Fibroblast of skin of scalp (primary cell): ENCODE measurements at places on chromosomes 16 and 17.

GRCh38 chr16:26987597-26988010 is 79.1 kb upstream of the C16orf82 start:
- peak; percentile 42 for DNase-seq

DNA sequence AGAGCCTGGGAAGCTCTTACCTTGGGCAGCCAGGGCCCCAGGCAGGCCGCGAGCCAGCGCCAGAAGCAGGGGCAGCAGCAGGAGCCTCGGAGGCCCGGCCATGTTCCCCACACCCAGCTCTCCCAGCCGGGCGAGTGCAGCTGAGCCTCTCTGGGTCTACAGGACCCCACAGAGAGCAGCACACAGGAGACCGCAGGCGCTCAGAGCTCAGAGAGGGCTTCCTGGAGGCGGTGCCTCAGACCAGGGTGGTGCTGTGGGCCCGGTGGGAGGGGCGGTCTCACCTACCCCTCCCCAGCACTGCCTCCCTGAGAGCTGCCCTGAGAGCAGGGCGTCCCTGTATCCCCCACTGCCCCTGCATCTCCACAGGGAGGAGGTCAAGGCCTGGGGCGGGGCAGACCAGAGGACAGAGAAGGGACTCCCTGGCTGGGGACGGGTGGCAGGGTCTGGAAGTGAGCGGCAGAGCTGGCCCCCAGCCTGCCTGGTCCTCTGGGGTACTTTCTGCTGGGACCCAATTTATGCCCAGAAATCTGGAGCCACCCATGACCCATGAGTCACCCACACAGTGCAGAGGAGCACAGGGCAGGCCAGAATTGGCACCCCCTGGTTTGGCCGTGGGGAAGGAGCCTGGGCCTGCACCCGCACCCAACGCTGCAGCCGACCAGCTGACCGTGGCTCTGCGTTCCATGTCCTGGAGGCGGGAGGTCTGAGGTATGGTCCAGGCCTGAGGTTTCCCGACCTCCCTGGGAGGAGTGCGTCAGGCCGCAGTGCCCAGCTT is at the start of gene CD7:
Gene CD7 (minus strand): TSS at position 215 of the 775 bp plus-strand sequence. CDS start 113 bp downstream, at position 102.
- DNase-seq = no peak

DNA sequence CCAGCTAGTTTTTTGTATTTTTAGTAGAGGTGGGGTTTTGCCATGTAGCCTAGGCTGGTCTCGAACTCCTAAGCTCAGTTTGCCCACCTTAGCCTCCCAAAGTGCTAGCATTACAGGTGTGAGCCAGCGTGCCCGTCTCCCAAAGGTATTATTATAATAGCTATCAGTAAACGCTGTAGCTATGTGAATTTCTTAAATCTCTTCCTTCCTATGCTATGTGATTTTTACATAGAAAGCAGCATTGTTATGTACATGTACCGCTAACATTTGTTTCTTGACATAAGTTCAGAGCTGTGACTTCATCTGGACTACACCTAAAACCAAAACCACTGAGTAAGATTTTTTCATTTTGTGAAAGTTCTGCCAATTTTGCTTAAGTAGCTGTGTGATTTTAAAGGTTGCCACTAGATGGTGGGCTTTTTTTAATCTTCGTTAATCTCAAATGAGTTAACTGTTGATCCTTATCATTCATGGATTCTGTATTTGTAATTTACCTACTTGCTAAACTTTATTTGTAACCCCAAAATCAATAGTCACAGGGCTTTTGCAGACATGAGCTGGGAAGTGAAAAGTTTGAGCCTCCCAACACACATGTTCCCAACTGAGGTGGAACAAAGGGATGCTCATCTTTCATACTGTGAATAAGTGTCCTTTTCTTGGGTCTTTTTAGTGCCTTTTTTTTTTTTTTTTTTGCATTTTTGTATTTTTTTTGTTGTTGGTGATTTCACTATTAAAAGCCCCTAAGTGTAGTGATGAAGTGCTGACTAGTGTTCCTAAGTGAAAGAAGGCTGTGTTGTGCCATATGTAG is 21.9 kb downstream of the PRKAR1A start:
- DNase-seq = peak; percentile 33

DNA sequence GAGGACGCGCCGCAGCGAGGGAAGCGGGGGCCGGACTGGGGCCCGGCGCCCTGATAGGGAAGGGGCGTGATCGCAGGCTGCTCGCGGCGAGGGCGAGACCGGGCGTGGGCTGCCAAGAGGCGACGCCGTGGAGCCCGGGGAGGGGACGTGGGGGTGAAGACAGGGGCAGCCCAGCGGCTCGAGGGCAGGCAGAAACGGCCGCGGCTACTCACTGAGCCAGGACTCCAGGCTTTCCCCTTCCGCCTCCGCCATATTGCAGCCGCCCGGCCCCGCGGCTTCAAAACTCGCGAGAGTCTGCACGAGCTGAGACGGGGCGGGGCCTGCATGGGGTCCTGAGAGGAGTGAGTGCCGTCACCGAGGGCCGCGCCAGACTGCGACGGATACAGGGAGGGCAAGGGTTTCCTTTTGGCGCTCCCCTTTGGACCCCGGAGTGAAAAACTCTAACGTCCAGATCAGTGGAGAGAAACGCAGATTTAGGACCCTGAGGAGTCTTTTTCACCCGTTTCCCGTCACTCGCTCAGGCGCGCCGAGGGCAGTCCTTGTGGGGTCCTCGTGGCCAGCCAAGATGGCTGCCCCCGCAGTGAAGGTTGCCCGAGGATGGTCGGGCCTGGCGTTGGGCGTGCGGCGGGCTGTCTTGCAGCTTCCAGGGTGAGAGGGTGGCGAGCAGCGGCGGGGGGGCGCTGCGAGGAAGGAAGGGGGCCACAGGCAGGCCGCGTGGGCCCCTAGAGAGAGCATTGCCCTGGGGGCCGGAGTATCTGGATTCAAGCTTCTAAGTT is at the start of the genes GGA3 and MRPS7:
Gene GGA3 (minus strand): TSS at position 271 of the 776 bp plus-strand sequence. CDS start 19 bp downstream, at position 252.
Gene MRPS7 (plus strand): TSS at position 544 of the 776 bp plus-strand sequence. CDS start 22 bp downstream, at position 566.
- DNase-seq = peak; percentile 95

DNA sequence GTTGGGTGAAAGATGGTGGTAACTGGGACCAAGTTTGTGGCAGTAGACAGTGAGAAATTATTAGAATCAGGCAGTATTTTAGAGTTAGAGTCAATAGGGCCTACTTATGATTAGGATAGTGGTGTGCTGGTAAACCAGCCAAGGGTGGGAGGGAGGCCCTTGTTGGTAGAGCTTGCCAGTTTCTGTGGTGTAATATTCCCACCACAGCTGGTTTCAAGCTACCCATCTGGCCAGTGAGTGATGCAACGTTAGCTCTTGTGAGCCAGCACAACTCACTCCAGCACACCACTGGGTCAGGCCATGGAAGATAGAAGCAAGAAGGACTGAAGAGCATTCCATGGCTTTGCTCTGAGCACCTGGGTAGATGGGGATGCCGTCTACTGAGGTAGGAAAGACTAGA is 34.9 kb downstream of the GNAO1 start:
- no peak for DNase-seq

- no peak for DNase-seq
These were observed 79.9 kb downstream of the WNT3 start for GRCh38 chr17:46738544-46738943.

DNA sequence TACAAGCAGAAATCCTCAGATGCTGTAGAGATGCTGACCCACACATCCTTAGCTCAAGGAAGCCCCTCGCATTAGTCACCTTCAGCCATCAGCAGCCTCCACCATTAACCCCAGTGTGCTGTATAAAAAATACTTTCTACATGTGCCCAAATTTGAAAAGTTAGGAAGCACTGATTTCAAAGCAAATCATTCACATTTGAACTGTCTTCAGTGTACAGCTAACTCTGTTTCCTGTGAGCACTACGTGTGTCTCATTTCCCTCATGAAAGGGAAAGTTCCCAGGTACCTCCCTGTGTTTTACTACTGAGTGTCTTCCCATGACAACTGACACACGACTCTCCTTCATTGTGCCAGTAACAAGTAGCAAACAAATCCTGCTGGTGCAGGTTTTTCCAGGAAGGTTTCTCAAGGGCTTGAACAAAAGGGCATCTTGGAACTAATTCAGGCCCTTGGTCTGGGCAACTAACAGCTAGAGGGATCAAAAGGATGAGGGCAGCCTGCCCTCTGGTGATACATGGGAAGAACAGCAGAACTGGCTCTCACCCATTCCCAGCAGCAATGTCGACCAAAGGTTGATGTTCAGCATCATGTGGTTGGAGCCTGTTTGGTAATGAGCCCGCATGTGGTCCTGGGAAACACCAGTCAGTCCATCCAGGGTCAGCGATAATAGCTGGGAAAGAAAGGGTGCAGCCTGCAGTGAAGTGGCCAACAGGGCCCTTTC is 4.0 kb downstream of the SLC35B1 start:
- DNase-seq = peak; percentile 31

DNA sequence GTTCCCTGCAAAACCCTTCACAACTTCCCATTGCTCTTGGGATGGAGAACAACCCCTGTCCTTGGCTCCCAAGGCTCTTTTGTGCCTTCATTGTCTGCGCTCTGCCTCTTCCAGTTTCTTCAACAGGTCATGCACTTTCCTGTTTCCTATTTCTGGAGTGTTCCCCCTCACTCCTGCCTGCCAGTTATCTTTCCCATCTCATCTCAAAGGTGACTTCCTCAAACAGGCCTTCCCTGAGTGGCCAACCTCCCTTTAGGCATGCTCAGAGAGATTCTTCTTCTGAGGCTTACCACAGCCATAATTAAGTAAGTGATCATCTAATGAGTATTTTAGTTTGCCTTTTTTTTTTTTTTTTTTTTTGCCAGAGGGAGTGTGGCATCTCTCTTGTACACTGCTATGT is 2.9 kb upstream of the CYLD start:
- DNase-seq = no peak

GRCh38 chr17:27585153-27585681 is 45.8 kb upstream of the LGALS9 start:
- peak; percentile 25 for DNase-seq

GRCh38 chr17:74862108-74862901 is 2.6 kb upstream of the GRIN2C start:
- peak; percentile 52 for DNase-seq

DNA sequence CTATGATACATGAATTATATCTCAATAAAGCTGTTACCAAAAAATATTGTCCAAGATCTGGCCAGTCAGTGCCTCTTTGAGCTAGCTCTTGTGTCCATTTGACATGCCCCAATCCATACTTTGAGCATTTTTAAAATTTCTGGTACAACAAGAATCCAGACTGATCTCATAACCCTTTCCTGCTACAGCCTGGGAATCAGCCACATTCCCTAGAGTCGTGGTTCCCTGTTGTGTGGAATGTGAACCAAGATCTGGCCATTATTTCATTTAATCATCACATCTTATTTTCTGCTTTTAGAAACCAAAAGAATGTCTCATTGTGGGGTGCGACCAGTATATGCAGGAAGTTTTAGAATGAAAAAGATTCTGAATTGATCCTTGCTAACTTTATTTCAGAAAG is 34.3 kb upstream of the RPRML start:
- peak; percentile 91 for DNase-seq

DNA sequence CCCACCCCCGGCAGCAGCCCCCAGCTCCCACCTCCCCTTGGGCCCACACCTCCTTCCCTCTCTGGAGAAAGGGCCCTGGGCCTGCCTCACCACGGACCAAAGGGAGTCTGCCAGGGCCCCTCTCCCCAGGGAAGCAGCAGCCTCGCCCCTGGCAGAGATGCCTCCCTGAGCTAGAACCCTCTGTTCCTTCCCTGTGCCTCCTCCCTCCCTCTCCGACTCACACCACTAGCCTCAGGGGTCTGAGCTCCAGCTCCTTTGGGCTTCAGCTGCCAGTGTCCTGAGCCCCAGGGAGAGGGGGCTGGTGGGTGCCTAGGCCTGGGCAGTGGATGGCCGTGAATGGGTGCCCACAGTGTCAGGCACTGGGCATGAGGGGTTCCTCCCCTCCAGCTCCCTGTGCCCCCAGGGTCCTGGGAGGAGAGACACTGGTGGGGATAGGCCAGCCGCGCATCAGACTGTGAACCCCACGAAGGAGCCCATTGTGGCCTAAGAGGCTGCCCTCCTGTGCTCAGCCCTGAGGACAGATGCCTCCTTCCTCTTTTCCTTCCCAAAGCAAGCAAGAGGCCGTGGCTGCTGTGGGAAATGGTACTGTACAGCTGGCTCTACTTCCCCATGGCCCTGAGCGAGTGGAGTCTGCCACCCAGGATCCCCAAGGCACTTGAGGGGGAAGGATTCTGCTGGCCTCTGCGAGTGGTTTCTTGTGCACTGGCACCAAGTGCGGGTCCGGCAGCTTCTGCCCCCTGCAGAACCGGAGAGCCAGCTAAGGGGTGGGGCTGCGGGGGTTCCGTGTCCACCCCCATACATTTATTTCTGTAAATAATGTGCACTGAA is 20.7 kb downstream of the MMP15 start:
- DNase-seq = no peak

DNA sequence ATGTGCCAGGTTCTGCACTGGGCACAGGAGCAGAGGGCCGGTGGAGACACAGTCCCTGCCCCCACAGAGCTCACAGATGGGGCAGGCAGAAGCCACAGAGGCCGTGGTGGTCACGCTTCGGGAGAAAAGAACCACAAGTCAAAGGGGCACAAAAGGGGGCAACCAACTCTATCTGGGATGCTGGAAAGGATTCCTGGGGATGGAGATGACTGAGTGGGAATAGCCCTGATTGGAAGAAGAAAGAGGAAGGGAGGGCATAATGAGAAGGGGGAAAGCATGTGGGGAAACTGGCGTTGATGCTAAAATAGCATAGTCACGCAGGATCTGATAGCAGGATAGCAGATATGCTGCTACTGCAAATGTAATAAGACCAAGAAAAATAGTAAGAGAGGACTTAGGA is 69.7 kb downstream of the VAT1L start:
- no peak for DNase-seq

- no peak for DNase-seq
These were observed 20.6 kb upstream of the GAN start for GRCh38 chr16:81293909-81294802.

- peak; percentile 70 for DNase-seq
These were observed 53.0 kb downstream of the N4BP1 start for GRCh38 chr16:48556913-48557351.

- DNase-seq = no peak
These were observed 1.2 kb downstream of the NEUROD2 start for GRCh38 chr17:39606434-39607056.

- DNase-seq = peak; percentile 77
These were observed 23.2 kb downstream of the VPS53 start for GRCh38 chr17:691423-691822.

DNA sequence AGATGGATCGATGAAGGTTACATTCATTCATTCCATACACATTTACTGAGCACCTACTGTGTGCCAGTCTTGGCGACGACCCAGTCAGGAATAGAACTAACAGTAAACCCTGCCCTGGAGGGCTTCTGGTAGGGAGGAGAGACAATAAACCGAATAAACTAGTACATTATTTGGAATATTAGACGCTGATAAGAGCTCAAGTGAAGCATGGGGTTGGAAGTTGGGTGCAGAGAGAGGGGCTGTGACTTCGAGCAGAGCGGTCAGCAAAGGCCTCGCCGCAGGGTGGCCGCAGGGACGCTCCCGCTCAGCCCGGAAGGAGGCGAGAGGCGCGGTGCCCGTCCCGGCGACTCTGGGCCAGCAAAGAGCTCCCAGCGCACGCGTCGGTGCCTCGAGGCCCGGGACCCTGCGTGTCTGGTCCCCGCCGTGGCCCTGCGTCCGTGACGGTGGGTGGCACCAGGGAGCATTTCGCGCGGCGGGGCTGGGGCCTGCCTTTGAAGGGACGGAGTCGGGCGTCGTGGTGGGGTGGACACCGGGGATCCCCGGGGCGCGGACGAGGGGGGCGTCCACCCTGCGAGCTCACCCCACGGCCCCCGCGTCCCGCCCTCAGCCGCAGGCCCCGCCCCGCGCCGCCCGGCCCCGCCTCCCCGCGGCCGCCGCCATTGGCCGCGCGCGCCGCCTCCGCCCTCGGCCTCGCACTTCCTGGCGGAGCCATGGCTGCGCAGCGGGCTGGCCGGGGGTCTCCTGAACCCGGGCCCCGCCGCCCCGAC is at the start of gene KLHL36:
Gene KLHL36 (plus strand): TSS at position 684 of the 767 bp plus-strand sequence. CDS start 2,357 bp downstream, outside the sequence.
- DNase-seq = peak; percentile 39
